ENCODE measurements at places on chromosomes 13 and 19. TPM values are rescaled to one million over a fixed set of nuclear protein-coding genes. Genes with fewer than 3 reads are reported as not detected.

- peaks cover 15% of the 10 kb centered on the region for H3K36me3 ChIP-seq
- peak overlapping the region; percentile 50 for H3K4me3 ChIP-seq
- no peaks in the 10 kb centered on the region for H3K27me3 ChIP-seq
- H3K4me1 ChIP-seq, result peaks cover 45% of the 10 kb centered on the region
- no peak for DNase-seq
- H3K27ac ChIP-seq, result peak overlapping the region; percentile 64
Measured at GRCh38 chr19:58563034-58563573, 4.7 kb upstream of the UBE2M start.

DNA sequence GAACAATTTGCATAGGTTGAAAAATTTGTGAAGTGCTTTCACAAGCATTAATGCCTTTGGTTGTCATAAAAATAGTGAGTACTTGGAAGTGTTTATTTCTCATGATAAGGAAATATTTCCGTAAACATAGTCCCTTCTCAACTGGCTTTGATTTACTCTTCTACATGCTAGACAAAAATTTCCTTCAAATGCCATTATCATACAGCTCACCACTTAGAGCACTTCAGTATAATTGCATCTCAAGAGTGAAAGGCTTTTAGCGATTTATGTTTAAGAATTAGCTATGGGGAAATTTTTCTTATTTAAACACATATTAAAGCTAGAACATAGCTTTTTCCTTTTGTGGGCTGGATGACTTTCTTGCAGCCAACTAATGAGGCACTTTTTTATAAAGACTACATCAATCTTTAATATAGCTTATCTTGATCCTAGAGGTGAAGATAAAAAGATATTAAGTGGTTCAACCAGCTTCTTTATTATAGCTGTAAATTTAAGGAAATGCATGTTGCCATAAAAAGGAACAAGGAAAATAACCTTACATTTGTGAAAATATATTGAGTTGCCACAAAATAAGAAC, 656.8 kb downstream of the SLITRK6 start:
- H3K36me3 ChIP-seq, result no peaks in the 10 kb centered on the region
- no peak overlapping the region for H3K27ac ChIP-seq
- H3K4me3 ChIP-seq, result no peak overlapping the region
- no peak for DNase-seq
- no peaks in the 10 kb centered on the region for H3K4me1 ChIP-seq

CILP2 gene
- 0.17 TPM for total RNA-seq

F2RL3 gene
- total RNA-seq, result 6.5 TPM

GRCh38 chr19:389935-390289, 19.0 kb downstream of the C2CD4C start:
- no peaks in the 10 kb centered on the region for H3K27me3 ChIP-seq
- no peak overlapping the region for H3K4me3 ChIP-seq
- no peaks in the 10 kb centered on the region for H3K4me1 ChIP-seq
- no peaks in the 10 kb centered on the region for H3K36me3 ChIP-seq
- DNase-seq, result no peak

ELF1 gene
- total RNA-seq, result 70.0 TPM

C19orf67 gene
- total RNA-seq, result not detected

- DNase-seq, result no peak
- H3K4me1 ChIP-seq, result no peaks in the 10 kb centered on the region
- H3K27me3 ChIP-seq, result no peaks in the 10 kb centered on the region
Measured at GRCh38 chr13:54078271-54078870, 1049.8 kb downstream of the OLFM4 start.

- no peaks in the 10 kb centered on the region for H3K27me3 ChIP-seq
- peaks cover 34% of the 10 kb centered on the region for H3K4me1 ChIP-seq
- no peak overlapping the region for H3K4me3 ChIP-seq
- no peaks in the 10 kb centered on the region for H3K36me3 ChIP-seq
- DNase-seq, result no peak
Measured at GRCh38 chr13:44932850-44933251, 56.4 kb downstream of the NUFIP1 start.

DNA sequence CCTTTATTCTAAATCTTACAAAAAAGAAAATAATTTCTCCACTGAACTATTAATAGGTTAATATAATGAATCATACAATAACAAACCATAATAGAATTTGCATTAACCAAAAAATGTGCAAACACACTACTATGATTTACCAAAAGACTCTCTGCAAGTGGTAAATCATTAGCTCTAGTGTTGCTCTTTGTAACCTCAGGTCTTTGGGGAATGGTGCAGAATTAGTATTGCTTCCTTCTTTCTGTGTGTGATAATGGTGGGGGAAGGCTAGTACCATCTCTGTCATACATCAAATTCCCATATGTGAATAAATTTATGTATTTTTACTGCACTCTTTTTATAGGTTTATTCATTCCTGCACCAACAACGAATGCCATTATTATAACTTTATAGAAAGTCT, 105.1 kb downstream of the COG6 start:
- no peak overlapping the region for H3K4me3 ChIP-seq
- H3K27ac ChIP-seq, result no peak overlapping the region
- peaks cover 5% of the 10 kb centered on the region for H3K4me1 ChIP-seq
- H3K27me3 ChIP-seq, result no peaks in the 10 kb centered on the region
- no peak for DNase-seq

- H3K27ac ChIP-seq, result peak overlapping the region; percentile 76
- peaks cover 21% of the 10 kb centered on the region for H3K4me1 ChIP-seq
- H3K36me3 ChIP-seq, result peaks cover 40% of the 10 kb centered on the region
- peak overlapping the region; percentile 79 for H3K4me3 ChIP-seq
- no peak for DNase-seq
Measured at GRCh38 chr19:19201697-19202630, 1.2 kb downstream of the NR2C2AP start.

FAAP24 gene
- total RNA-seq, result 1.2 TPM

CLIP3 gene
- 39.9 TPM for total RNA-seq

BCKDHA gene
- 60.4 TPM for total RNA-seq

URAD gene
- total RNA-seq, result not detected

DNA sequence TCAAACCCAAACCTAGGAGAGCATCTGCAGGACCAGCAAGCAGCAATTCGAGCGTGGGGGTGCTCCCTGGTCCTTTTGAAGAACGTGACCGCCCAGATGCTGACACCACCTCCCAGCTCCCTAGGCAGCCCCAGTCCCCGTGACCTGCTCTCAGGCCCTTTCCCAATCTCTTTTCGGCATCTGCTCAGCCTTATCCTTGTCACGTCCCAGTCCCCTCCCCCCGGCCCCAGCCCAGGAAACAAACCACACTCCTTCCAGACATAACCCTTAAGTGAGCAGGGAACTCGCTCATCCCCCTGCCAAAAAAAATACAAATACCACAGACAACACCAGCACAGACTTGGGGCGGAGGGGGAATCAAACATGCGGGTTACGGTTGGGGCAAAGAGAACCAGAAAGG, 3.3 kb downstream of the MLLT1 start:
- peak; percentile 93 for DNase-seq
- peak overlapping the region; percentile 3 for H3K4me3 ChIP-seq
- no peaks in the 10 kb centered on the region for H3K27me3 ChIP-seq

Data from esophagus muscularis mucosa (tissue), 4 donors.